ENCODE measurements at places on chromosomes 2 and 18. TPM values are rescaled to one million over a fixed set of nuclear protein-coding genes. Genes with fewer than 3 reads are reported as not detected.

- DNase-seq = no peak
- H3K27me3 ChIP-seq = no peaks in the 10 kb centered on the region
- H3K4me3 ChIP-seq = no peak overlapping the region
- H3K4me1 ChIP-seq = peaks cover 14% of the 10 kb centered on the region
- no peak overlapping the region for H3K27ac ChIP-seq
- H3K36me3 ChIP-seq = no peaks in the 10 kb centered on the region
These were observed 81.9 kb downstream of the EHBP1 start for GRCh38 chr2:62787386-62787785.

- H3K36me3 ChIP-seq = no peaks in the 10 kb centered on the region
- no peak for DNase-seq
These were observed 32.0 kb downstream of the NEDD4L start for GRCh38 chr18:58076052-58076451.

DNA sequence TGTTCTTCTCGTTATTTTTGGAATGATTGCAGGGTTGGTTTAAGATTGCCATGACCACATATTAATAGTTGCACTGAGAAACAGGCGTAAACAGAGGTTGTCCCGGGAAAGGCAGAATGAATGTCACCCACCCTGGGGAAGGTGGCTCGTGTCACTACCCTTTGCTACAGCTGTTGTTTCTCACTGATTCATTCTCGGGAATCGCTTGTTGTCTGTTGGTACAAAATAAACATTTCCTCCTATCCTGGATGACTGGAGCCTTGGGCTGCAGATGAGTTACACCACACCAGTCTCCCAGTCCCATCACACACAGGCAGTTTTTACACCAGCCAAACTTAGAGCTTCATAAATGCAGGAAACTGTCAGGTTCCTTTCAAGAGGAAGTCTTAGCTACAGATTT, 216.7 kb downstream of the GBX2 start:
- H3K27me3 ChIP-seq = no peaks in the 10 kb centered on the region
- no peak overlapping the region for H3K27ac ChIP-seq
- H3K4me1 ChIP-seq = no peaks in the 10 kb centered on the region
- DNase-seq = no peak

DNA sequence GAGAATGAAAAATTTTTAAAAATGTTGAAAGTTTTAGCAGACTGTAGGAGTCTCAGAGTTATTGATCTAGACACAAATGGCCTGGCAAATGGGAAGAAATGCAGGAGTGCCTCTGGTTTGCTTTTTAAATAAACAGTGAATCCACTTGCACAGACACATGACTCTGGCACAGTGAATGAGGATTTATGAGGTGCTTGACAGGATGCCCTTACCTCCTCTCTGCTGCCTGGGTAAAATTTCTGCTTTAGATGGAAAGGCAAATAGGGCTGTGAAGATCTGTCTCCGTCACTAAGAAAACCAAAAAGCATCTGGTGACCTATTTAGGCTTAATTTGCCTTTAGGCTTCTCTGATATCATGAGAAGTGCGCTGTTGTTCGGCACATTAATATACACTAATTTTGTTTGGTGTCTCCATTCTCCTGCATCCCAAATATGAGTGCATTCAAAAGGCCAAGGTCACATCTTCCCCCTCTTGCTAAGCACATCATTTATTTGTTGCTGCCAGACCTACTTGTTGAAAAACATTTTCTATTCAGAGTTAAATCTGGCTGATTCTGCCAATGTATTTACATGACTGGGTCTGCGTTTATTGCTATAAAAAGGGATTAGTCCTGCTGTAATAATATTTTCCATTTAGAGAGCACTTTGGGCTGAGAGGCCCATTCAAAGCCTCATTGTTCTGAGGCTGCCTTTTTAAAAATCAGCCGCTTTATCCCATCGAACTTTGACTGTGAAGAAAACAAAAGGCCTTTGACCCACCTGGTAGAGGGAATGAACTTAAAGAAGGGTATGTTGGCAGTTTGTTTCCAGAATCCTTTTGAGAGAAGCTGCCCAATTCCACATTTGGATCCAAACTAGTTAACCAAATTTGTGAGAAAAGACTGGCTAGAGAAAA, 94.9 kb downstream of the RNF152 start:
- H3K27ac ChIP-seq = no peak overlapping the region
- no peaks in the 10 kb centered on the region for H3K27me3 ChIP-seq
- H3K4me1 ChIP-seq = no peaks in the 10 kb centered on the region
- DNase-seq = no peak

- no peaks in the 10 kb centered on the region for H3K4me1 ChIP-seq
- H3K27me3 ChIP-seq = no peaks in the 10 kb centered on the region
- no peak overlapping the region for H3K27ac ChIP-seq
- DNase-seq = no peak
- H3K4me3 ChIP-seq = no peak overlapping the region
These were observed 50.0 kb downstream of the ANKMY1 start for GRCh38 chr2:240507778-240508251.

GRCh38 chr2:70668432-70668831, 99.6 kb downstream of the ADD2 start:
- no peak for DNase-seq
- no peaks in the 10 kb centered on the region for H3K4me1 ChIP-seq
- no peak overlapping the region for H3K4me3 ChIP-seq
- H3K27ac ChIP-seq = no peak overlapping the region

GRCh38 chr2:3628800-3629199, 29.2 kb upstream of the ALLC start:
- H3K27ac ChIP-seq = no peak overlapping the region
- H3K4me3 ChIP-seq = no peak overlapping the region
- peaks cover 36% of the 10 kb centered on the region for H3K4me1 ChIP-seq
- no peaks in the 10 kb centered on the region for H3K27me3 ChIP-seq

DNA sequence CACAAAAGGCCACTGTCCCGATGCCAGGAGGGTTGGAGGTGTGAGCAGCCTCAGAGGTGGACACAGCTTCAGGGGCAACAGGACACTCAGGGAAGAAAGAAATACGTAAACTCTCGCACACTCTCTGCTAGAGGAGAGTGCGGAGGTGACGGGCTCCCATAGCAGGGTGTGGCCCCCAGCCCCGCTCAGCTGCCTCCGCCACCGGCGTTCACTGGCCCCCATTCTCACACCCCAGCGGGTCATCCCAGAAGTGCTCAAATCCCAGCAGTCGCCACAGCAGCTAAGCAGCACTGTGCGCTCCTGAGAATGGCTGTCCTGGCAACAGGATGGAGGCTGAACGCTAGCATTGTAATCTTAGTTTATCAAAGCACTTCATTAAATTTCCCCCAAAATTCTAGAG, 315.6 kb upstream of the SALL3 start:
- no peak overlapping the region for H3K27ac ChIP-seq
- peaks cover 31% of the 10 kb centered on the region for H3K27me3 ChIP-seq
- no peak overlapping the region for H3K4me3 ChIP-seq
- DNase-seq = no peak

GRCh38 chr2:164839914-164840457, 1.6 kb downstream of the COBLL1 start:
- peak overlapping the region; percentile 97 for H3K27ac ChIP-seq
- peak overlapping the region; percentile 90 for H3K4me3 ChIP-seq
- no peaks in the 10 kb centered on the region for H3K36me3 ChIP-seq
- peaks cover 66% of the 10 kb centered on the region for H3K4me1 ChIP-seq

GRCh38 chr2:121049131-121049530, 235.9 kb downstream of the TFCP2L1 start:
- H3K36me3 ChIP-seq = no peaks in the 10 kb centered on the region
- H3K4me3 ChIP-seq = no peak overlapping the region
- peaks cover 14% of the 10 kb centered on the region for H3K27me3 ChIP-seq
- no peak overlapping the region for H3K27ac ChIP-seq
- no peaks in the 10 kb centered on the region for H3K4me1 ChIP-seq

- H3K27ac ChIP-seq = no peak overlapping the region
- no peak for DNase-seq
- H3K4me1 ChIP-seq = no peaks in the 10 kb centered on the region
- no peaks in the 10 kb centered on the region for H3K36me3 ChIP-seq
These were observed 20.3 kb upstream of the EHBP1 start for GRCh38 chr2:62685256-62685655.

DNA sequence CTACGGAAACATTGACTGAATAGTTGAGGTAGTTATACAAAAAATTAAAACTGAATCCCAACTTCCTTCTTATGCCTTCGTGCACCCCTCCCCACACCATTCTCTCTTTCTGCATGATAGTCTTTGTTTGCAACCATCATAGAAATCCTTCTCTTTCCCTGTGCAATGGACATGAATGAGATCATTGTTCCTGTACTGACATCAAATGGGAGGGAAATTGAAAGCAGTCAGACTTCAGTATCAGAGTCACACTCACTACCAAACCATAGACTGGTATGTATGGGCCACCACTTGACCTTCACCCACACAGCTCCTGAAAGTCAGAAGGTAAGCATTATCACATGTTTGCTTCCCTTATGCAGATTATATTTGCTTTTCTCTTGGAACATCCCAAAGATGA, 782.8 kb downstream of the BCL11A start:
- H3K27ac ChIP-seq = no peak overlapping the region
- H3K4me1 ChIP-seq = no peaks in the 10 kb centered on the region
- DNase-seq = no peak
- no peaks in the 10 kb centered on the region for H3K27me3 ChIP-seq
- H3K4me3 ChIP-seq = no peak overlapping the region
- H3K36me3 ChIP-seq = no peaks in the 10 kb centered on the region

DNA sequence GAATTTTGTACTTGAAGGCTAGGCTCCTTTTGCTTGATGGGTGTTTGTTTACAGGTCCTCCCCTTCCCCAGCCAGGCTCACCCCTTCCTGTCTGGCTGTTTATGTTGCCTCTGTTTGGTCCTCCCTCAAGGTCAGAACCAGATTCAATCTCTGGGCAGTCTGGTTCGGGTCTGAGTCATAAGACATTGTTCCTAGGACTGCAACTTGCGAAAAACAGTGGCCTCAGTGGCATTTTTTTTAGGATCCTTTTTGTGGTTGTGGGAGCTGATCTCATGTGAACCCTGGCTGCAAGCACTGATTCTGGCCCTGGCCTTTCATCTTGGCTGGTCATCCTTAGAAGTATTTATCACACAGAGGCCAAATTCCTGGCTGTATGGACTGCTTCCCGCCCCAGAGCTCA, 370.4 kb downstream of the CLIP4 start:
- H3K27me3 ChIP-seq = no peaks in the 10 kb centered on the region
- no peaks in the 10 kb centered on the region for H3K36me3 ChIP-seq
- H3K4me1 ChIP-seq = no peaks in the 10 kb centered on the region

GRCh38 chr18:8397034-8397433, 212.2 kb upstream of the RAB12 start:
- no peaks in the 10 kb centered on the region for H3K27me3 ChIP-seq
- no peak overlapping the region for H3K4me3 ChIP-seq
- DNase-seq = no peak
- peaks cover 13% of the 10 kb centered on the region for H3K4me1 ChIP-seq

GRCh38 chr2:20179755-20180594, 45.0 kb downstream of the SDC1 start:
- no peak overlapping the region for H3K4me3 ChIP-seq
- no peak overlapping the region for H3K27ac ChIP-seq
- H3K27me3 ChIP-seq = no peaks in the 10 kb centered on the region
- no peaks in the 10 kb centered on the region for H3K36me3 ChIP-seq
- no peaks in the 10 kb centered on the region for H3K4me1 ChIP-seq
- DNase-seq = no peak

CLHC1 gene
- total RNA-seq = 7.5 TPM

ASXL3 gene
- 6.7 TPM for total RNA-seq

ARHGAP28 gene
- 1.5 TPM for total RNA-seq

ESPNL gene
- not detected for total RNA-seq

CHRND gene
- not detected for total RNA-seq

ICOS gene
- not detected for total RNA-seq

TCF23 gene
- total RNA-seq = 0.08 TPM

TWIST2 gene
- total RNA-seq = 2.7 TPM

MATN3 gene
- total RNA-seq = 0.22 TPM

STAM2 gene
- 27.8 TPM for total RNA-seq

QPCT gene
- total RNA-seq = 2.0 TPM

CTAGE1 gene
- total RNA-seq = not detected

DNAH6 gene
- total RNA-seq = 0.14 TPM
